ENCODE measurements at places on chromosomes 3 and 15.

DNA sequence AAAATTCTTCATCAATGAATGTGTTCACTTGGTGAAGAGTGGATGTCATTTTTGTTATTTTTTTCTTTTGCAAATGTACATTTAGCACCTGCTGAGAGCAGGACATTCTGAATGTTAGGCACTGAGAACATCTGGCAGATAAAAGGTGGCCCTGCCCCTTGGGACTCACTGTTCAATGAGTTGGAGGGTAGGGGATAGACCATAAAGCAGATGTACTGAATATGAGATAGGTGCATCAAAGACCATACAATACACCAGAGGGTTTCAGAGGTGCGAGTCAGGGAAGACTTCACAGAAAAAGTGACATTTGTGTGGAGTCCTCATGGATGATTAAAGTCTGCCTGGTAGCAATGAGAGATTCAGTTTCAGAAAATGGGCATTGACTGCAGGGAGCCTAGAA is 34.2 kb downstream of the EEFSEC start:
- DNase-seq: no peak

- no peak for DNase-seq
Observed at GRCh38 chr15:76064375-76064774, 4.6 kb downstream of the TMEM266 start.

GRCh38 chr15:44381236-44381635 is 46.2 kb upstream of the CTDSPL2 start:
- no peak for DNase-seq

GRCh38 chr3:13869761-13870343 is 10.0 kb downstream of the WNT7A start:
- DNase-seq: no peak

DNA sequence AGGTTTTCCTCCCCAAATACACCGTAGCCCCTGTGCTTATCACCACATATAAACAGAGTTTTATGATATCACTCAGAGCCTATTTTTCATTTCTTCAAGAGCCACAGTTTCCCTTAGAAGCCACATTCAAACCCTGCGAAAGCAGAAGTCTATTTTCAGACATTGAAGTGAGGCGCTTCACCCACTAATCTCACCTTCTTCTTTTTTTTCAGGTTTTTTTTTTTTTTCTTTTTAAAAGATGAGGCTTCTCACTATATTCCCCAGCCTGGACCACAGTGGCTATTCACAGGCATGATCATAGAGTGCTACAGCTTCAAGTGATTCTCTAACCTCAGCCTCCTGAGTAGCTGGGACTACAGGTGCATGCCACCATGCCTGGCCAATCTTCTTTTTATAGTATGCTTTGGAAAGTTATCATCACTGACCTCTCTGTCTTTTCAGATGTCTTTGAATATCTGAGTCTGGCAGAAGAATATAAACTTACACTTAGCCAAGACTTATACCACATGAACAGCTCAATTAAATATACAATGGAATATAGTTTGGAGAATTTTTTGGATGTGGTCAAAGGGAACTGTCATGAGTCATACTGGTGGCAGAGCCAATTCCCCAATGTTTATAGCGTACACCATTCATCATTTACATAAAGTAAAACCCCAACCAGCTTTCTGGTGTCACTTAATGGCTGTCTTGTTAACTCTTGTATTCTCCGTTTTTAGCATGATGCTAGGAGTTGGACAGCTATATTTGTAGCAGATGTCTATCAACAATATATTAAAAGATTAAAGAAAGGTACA is 59.7 kb upstream of the CCDC50 start:
- DNase-seq: no peak

DNA sequence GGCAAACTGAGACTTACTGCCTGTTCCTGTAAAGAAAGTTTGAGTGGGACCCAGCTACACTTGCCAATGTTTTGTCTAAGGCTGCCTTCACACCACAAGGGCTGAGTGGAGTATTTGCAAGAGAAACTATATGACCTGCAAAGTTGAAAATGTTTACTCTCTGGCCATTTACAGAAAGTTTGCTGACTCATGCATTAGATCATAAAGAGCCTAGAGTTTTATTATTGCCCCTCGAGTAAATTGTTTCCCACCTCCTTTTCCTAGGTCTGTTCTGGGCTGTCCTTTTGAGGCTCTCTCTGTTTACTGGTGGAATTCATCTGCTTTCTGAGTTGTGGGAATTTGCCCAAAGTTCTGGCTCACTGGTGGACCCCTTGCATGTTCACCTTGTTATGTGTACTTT is 6.7 kb upstream of the PROK2 start:
- no peak for DNase-seq

DNA sequence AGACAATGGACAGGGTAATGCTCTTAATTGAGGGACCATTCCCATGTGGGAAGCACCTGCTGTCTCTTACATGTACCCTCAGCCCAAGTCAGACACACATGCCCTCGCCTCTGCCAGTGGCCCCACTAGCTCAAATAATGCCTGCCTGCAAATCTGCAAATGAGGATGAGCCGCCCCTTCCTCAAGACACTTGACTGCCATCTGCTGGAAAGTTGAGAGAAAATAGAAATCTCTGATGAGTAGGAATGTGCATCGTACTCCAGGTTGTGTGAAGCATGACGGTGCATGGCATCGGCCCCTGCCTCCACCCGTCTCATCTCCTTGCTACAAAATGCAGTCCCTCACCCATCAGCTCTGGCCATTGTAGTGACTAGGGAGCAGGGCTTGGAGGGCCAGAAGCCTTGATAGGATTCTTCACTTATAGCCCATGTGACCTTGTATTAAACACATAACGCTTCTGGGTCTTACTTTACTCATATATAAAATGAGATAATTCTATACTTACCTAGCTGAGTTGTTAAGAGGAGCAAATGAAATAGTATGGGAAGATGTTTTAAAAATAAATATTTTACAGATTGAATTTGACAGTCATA is 6.3 kb upstream of the SCN5A start:
- DNase-seq: peak; percentile 70

GRCh38 chr3:50028346-50028745 is 60.4 kb upstream of the RBM5 start:
- DNase-seq: no peak

DNA sequence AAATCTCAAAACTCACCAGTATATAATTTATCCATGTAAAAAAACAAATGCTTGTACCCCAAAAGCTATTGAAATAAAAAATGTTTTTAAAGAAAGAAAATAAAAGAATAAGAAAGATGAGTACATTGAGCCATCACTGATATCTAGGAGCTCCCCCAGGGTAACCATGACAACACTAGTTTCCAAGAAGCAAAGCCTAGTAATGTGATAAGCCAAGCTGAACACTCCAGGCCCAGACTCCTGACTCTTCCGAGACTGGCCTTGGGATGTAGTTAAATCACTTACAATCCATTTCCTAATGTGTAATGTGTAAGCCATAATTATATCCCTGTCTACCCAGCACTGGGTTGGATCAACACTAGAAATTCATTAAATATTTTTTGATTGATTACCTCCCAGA is 21.1 kb upstream of the ATP8B4 start:
- DNase-seq: no peak

DNA sequence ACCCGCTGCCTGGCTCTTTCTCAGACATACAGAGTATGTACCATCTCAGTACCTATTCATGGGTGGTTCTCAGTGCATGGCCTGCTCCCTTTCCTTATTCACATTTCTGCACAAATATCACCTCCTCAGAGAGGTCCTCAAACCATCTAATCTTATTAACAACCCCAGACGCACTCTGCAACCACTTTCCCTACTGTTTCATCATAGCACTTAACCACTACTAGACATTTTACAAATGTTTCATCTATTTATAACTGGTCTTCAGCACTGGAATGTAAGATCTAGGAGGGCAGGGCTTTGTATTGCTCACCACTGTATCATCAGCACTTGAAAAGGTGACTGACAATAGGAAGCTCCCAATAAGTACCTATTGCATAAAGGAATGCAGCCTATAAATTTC is 45.1 kb downstream of the TNIK start:
- DNase-seq: no peak

DNA sequence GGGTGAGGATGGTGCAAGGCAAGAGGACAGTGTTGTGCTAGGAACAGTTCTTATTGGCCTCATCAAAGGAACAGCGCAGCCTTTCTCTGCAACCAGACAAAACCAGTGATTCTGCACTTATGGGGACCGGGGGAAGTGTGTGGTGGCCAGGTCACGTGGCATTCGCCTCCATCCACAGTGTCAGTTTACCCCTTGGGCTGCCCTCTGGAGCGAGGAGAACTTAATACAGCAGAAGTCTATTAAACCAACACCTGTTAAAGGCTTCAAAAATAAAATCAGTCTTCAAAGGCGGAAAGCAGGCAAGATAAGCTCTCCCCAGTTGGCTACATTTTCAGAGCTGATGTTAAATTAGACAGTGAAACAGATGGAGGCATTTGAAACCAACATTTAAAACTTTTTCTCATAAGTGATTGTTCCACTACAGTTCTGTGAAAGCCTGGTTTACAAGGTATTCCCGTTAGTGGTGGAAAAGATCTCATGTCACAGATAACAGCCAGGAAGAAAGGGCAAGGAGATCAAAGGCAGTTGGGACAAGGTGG is 75.2 kb downstream of the LRIG1 start:
- DNase-seq: no peak

DNA sequence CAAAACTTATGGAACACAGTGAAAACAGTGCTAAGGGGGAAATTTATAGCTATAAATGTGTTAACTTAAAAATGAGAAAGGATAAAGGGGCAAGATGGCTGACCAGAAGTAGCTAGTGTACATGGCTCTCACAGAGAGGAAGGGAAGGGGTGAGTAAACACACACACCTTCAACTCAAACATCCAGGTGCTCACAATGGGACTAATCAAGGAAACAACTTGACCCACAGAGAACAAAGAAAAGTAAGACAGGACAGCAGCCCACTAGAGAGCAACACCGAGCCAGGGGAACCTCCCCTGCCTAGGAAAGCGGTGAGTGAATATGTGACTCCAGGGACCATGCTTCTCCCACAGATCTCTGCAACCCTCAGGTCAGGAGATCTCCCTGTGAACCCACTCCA is 85.0 kb upstream of the UBP1 start:
- DNase-seq: no peak

- peak; percentile 82 for DNase-seq
Observed at GRCh38 chr3:61608711-61609110, 47.3 kb downstream of the PTPRG start.

- no peak for DNase-seq
Observed at GRCh38 chr3:147384210-147385058, 21.9 kb downstream of the ZIC4 start.

DNA sequence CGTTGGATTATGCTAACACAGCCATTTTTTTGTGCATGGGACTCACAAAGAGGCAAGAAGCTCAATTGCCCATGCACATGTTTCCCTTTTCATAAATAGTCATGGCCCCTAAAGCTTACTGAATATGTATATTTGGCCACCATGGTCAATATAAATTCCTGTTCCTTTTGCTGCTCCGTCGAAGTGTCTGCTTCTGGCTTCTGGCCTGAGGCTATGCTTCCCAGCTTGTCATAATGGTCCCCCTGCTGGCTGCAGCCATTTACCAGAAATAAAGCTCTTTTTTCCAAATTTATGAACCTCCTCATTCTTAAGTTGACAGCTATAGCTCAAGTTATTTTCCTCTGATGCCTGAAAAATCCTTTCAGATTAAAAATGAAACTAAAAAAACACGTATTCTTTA is 602.1 kb downstream of the VGLL3 start:
- peak; percentile 25 for DNase-seq
